ENCODE measurements at places on chromosomes 1 and 21. TPM values are rescaled to one million over a fixed set of nuclear protein-coding genes. Genes with fewer than 3 reads are reported as not detected.

Gene TBX15
- total RNA-seq = not detected

Gene TCHHL1
- total RNA-seq = not detected

DNA sequence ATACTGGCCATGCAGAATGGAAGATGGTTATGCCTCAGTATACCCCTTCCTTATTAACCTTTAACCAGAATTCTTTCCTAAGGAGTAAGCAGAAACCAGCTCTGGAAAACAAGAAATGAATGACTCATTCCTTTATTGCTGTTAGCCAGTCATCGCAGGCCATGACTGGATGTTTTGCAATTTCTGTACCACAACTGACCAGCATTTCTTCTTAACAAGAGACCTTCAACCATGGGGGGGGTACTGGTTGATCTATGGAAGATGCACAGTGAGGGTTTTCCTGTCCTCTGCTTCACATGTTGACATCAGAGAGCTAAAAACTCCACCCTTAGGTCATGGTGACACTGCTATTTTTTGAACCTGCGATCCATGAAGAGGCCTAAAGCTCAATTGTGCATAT is 28.0 kb upstream of the RNF2 start:
- H3K4me1 ChIP-seq = no peaks in the 10 kb centered on the region
- no peak overlapping the region for H3K27ac ChIP-seq
- H3K27me3 ChIP-seq = no peaks in the 10 kb centered on the region
- no peak overlapping the region for H3K4me3 ChIP-seq
- no peak for DNase-seq
- H3K36me3 ChIP-seq = no peaks in the 10 kb centered on the region

Gene MYBPH
- not detected for total RNA-seq

- H3K4me3 ChIP-seq = no peak overlapping the region
These were observed 62.7 kb downstream of the SYT6 start for GRCh38 chr1:114090738-114091505.

DNA sequence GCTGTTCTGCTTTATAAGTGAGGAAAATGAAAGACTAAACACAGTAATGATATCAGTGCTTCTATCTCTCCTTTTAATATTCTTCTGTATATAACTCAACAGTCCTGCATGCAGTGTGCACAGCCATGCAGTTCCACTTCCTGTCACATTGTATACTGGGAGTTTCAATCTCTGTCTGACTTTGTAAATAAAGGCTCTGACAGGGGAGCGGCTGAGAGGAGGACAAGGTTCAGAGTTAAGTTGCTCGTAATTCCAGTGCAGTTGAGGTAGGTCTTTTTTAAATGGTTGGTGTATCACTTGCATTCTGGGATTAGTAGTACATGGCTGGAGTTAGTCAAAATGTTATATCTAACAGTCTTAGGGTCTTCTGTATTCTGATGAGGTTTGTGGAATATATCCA is 264.5 kb downstream of the OLFM3 start:
- H3K27ac ChIP-seq = no peak overlapping the region
- H3K4me1 ChIP-seq = no peaks in the 10 kb centered on the region
- no peak for DNase-seq
- H3K36me3 ChIP-seq = no peaks in the 10 kb centered on the region
- H3K27me3 ChIP-seq = no peaks in the 10 kb centered on the region

DNA sequence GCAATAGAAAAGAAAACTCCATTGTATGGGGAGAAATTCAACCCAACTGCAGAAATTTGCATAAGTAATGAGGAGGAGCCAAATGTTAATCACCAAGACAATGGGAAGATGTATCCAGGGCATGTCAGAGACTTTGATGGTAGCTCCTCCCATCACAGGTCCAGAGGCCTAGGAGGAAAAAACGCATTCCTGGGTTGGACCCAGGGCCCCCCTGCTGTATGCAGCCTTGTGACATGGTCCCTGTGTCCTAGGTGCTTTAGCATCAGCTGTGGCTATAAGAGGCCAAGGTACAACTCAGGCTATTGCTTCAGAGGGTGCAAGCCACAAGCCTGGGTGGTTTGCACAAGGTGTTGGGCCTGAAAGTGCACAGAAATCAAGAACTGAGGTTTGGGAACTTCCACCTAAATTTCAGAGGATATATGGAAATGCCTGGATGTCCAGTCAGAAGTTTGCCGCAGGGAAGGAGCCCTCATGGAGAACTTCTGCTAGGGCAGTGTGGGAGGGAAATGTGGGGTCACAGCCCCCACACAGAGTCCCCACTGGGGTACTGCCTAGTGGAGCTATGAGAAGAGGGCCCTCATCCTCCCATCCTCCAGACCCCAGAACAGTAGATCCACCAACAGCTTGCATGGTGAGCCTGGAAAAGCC is 162.3 kb downstream of the TGFB2 start:
- H3K36me3 ChIP-seq = no peaks in the 10 kb centered on the region
- H3K4me3 ChIP-seq = no peak overlapping the region
- H3K27ac ChIP-seq = no peak overlapping the region
- H3K27me3 ChIP-seq = no peaks in the 10 kb centered on the region
- H3K4me1 ChIP-seq = no peaks in the 10 kb centered on the region

- no peak overlapping the region for H3K4me3 ChIP-seq
- no peak overlapping the region for H3K27ac ChIP-seq
- no peaks in the 10 kb centered on the region for H3K27me3 ChIP-seq
- H3K4me1 ChIP-seq = peaks cover 12% of the 10 kb centered on the region
- DNase-seq = no peak
These were observed 259.4 kb downstream of the FAF1 start for GRCh38 chr1:50700621-50701020.

DNA sequence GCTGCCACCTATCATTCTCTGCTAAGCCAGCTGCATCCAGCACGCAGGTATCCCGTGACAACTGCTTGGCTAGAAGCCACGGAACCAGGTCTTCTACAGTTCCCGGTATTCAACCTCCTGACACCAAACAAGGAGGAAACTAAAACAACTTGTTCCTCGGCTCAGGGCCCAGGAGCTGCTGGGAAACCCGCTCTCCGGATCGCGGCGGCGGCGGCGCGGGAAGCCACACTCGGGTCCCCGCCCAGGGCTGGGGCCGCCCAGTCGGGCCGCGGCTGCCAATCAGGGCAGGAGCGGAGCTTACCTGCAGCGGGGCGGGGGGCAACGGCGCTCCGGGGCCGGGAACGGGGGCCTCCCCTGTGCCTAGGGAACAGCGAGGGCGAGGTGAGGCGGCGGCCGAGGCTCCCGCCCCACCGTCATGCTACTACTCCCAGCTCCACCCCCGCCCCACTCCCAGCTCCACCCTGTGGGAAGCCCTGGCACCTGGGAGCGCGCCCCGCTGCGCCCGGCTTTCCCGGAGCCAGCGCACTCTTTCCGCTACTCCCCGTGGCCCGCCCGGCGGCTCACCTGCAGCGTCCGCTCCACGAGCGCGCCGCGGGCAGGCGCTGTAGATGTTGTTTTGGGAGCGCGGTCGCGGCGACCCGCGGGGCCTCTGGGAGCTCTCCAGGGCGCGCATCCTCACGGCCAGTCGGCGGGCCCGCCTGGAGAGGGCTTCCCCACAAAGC is 12.1 kb downstream of the IL24 start:
- no peaks in the 10 kb centered on the region for H3K36me3 ChIP-seq
- DNase-seq = peak; percentile 78
- H3K4me1 ChIP-seq = peaks cover 21% of the 10 kb centered on the region
- peak overlapping the region; percentile 51 for H3K27ac ChIP-seq
- H3K27me3 ChIP-seq = peaks cover 14% of the 10 kb centered on the region

DNA sequence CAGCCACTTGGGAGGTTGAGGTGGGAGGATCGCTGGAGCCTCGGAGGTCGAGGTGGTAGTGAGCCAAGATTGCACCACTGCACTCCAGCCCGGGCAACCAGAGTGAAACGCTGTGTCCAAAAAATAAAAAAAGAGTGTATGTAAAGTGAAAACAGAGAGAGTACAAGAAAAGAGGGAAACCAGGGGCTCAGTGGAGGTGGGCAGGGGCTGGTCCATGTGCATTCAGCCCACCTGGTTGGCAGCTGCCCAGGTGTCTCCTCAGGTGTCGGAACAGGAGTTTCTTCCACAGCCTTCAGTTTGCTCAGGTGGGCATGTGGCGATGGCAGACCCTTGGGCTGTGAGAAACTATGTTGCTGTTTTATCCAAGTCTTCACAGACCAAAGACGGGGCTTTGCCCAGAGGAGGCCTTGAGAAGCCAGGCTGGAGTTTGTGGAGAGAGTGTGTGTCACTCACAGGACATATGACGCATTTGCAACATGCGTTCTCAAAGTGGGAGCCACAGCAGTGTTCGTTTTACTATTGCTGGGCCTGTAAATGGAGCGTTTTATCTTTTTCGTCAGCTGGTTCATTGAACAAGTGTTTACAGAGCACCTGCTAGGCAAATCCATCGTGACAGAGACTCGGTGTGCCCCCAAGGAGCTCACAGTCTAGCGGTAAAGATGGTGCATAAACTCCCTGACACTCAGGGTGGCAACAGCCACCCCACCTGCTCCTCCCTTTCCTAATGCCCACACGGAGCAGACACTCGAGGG is 22.4 kb upstream of the SAMD11 start:
- no peaks in the 10 kb centered on the region for H3K36me3 ChIP-seq
- no peak for DNase-seq
- no peak overlapping the region for H3K27ac ChIP-seq
- no peak overlapping the region for H3K4me3 ChIP-seq
- H3K4me1 ChIP-seq = peaks cover 15% of the 10 kb centered on the region

DNA sequence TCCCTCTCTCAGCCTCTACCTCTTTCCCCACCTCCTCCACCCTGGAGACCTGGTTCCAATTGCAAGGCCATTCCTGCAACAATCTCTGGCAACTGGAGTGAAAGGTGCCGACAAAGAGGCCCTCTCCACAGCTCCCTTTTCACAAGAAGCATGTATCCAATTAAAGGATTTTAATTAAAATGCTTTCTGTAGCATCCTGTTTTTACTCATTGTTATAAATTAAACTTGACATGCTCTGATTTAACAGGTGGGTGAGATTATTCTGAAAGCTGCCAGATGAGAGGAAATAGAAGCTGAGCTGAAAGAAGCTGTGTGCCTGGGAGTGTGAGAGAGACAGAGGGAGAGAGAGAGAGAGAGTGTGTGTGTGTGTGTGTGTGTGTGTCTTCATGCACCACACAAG is 160.5 kb downstream of the TBX15 start:
- no peak overlapping the region for H3K27ac ChIP-seq
- no peaks in the 10 kb centered on the region for H3K27me3 ChIP-seq
- H3K36me3 ChIP-seq = no peaks in the 10 kb centered on the region
- DNase-seq = no peak
- H3K4me3 ChIP-seq = no peak overlapping the region

DNA sequence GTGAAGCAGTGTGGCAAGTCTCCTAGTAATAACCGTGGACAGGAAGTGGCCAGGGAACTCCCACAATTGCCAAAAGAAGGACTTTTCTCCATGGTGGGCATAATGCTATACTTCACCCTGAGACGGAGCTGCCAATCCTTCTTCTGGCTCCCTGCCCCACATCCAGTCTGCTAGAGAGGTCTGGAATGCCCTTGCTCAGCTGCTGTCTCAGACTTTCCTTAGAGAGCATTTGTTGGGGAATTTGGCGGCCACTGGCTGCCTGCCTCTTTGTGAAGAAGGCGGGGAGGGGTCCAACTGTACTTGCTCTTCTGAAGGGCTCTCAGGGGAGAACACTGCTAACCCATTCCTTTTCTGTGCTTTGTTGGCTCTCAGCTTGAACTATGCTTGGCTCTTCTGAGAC is 123.7 kb upstream of the EDN2 start:
- H3K4me1 ChIP-seq = no peaks in the 10 kb centered on the region
- no peaks in the 10 kb centered on the region for H3K36me3 ChIP-seq
- H3K27me3 ChIP-seq = no peaks in the 10 kb centered on the region
- no peak overlapping the region for H3K27ac ChIP-seq
- peak; percentile 40 for DNase-seq

DNA sequence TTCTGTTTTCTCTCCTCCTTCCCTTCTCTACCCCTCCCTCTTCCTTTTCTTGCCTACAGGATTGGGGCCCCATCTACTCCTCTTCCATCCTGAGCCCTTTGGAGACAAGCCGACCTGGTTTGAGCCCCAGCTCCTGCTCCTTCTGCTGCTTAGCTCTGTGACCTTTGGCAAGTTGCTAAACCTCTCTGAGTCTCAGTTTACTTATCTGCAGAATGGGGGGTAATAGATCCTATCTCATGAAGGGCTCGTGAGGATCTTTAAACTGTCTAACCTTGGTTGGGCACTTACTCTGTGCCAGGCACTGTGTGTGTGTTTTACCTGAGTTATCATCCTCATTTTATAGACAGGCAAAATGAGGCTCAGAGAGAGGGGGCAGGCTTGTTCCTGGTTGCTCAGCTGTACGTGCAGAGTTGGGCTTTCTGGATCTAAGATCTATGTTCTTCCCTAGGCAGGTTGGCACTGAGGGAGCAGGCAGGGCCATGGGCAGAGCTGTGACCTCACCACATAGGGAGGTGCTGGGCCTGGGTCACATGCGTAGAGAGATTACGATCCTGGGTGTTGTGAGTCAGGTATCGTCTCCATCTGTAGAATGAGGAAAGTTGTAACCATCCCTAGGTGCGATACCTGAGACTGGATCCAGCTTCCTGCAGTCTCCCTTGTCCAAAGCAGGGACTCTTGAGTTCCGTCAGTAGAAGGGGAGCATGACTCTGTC is 58.5 kb downstream of the FOXO6 start:
- no peak overlapping the region for H3K27ac ChIP-seq
- no peak for DNase-seq
- peaks cover 7% of the 10 kb centered on the region for H3K4me1 ChIP-seq
- H3K36me3 ChIP-seq = no peaks in the 10 kb centered on the region
- no peak overlapping the region for H3K4me3 ChIP-seq

DNA sequence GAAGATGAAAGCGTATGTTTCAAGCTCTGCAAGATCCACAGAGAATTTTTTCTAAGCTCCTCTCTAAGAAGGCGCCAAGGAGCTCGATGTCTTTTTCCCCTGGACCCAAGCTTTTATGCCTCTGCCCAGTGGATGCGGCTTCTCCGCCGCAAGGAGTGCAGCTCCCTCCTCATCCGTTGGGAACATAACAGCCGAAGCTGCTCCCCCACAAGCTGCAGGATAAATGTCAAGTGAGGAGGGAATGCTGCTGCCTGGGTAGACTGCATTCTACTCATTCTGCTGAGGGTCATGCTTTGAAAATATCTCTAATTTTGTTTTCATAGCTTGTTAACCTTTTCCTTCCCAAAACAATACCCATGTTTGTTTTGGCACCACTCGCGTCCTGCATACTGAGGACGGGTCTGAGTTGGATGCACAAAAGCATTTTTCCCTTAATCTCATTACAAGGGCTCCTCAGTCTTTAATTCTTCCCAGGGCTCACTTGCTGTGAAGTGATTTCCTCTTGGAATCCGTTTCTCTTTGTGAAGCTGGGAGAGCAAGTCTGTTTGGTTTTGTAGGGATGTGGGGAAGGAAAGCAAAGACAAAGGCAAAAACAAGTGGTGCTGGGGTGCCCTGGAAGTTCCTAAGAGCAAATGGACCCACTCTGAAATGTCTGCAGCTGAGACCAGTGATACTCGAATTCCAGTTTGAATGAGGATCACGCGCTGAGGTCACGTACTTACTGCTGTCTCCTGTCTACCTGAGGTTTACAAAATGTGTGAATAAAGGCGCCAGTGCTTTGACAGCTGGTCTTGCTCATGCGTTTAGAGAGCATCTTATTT is 134.0 kb upstream of the IRF2BP2 start:
- no peaks in the 10 kb centered on the region for H3K27me3 ChIP-seq
- H3K27ac ChIP-seq = peak overlapping the region; percentile 44
- no peaks in the 10 kb centered on the region for H3K4me1 ChIP-seq
- DNase-seq = no peak
- H3K36me3 ChIP-seq = no peaks in the 10 kb centered on the region
